Stimulated activated CD4-positive, alpha-beta T cell treated with anti-CD3 and anti-CD28 coated beads, Interleukin-1b, Interleukin-23, amount 100 ng/mL, for 1 hour (primary cell): ENCODE measurements at places on chromosomes 12 and 14.

- DNase-seq, result no peak
These were observed 210.6 kb downstream of the PHLDA1 start for GRCh38 chr12:75820848-75821578.

- DNase-seq, result no peak
These were observed 354.9 kb downstream of the TMEM121 start for GRCh38 chr14:105881021-105881930.

DNA sequence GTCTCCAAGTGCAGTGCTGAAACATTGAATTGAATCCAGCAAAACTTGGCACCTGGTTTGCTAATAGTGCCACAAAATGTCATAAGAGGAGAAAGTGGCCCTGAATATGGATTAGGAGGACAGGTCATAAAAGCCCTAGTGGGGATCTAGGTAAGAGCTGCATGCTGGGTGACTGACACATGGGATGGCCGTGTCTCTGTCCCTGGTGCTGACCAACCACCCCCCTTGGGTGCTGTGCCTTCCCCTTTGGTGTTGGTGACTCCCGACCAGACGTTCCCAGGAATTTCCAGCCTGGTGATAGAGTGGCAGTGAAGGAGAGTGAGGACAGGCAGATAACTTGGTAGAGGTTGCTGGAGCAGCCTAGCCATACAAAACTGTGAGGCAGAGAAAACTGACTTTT, 142.8 kb downstream of the VRK1 start:
- DNase-seq, result no peak

GRCh38 chr14:77911356-77911755, 111.4 kb downstream of the ADCK1 start:
- no peak for DNase-seq

GRCh38 chr12:19166956-19167355, 37.4 kb downstream of the PLEKHA5 start:
- DNase-seq, result no peak

GRCh38 chr14:77616133-77616453, 344 bp downstream of the SPTLC2 start:
- DNase-seq, result no peak

GRCh38 chr14:55120571-55121495, 8.2 kb upstream of the LGALS3 start:
- DNase-seq, result no peak

DNA sequence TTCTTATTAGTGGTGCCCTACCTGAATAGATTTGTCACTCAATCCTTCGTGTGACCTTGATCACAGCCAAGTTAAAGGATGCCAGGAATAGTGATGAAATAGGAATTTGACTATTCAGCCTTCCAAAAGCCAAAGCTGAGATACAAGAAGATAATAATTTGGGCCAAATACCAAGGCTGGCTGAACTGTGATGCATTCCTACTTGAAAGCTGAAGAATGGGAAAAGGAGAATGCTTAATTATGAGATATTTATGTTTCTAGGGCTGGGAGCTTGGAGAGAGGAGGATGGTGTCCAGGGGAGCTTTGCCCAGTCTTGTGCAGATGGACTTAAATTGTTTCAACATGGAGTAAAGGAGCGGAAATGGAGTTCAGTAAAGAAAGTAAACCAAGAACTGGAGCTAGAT, 5.2 kb downstream of the RNASE7 start:
- DNase-seq, result no peak

- no peak for DNase-seq
These were observed 109.3 kb upstream of the MYF6 start for GRCh38 chr12:80598004-80598606.

- no peak for DNase-seq
These were observed 27.8 kb upstream of the PNMA1 start for GRCh38 chr14:73741876-73742519.

DNA sequence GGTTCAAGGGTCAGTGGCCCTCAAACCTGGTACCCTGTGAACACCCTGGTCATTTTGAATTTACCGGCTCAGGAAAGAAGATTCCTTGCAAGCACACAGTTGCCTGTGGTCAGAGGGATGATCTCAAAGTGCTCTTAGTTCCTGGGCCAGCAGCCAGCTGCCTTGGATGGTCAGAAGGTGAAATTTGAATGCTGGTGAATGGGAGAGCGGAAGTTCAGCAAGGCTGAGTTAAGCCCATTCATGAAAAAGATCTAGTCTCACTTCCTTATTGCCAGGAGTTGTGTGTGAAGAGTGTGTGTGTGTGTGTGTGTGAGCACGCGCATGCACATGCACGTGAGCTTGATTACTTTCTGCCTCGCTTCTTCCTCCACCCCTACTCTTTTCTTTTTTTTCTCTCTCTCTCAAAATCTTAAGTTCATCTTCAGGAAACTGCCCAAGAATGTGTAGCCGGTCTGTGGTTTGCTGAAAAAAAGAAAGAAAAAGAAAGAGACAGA, 155.5 kb upstream of the CCND2 start:
- no peak for DNase-seq

- DNase-seq, result no peak
These were observed 14.7 kb downstream of the GALNT9 start for GRCh38 chr12:132314516-132315233.
